ENCODE measurements at places on chromosomes 4 and X. TPM values are rescaled to one million over a fixed set of nuclear protein-coding genes. Genes with fewer than 3 reads are reported as not detected.

DNA sequence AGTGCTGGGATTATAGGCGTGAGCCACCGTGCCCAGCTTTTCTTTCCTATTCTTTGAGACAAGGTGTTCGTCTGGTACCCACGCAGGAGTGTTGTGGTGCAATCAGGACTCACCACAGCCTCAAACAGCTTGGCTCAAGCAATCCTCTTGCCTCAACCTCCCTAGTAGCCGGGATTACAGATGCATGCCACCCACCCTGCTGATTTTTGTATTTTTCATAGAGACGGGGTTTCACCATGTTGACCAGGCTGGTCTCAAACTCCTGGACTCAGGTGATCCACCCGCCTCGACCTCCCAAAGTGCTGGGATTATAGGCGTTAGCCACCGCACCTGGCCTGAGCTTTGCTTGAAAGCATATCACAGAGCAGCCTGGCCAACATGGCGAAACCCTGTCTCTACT is 1.5 kb upstream of the CRLF2 start:
- no peak overlapping the region for H3K4me3 ChIP-seq
- H3K27ac ChIP-seq = no peak overlapping the region
- H3K36me3 ChIP-seq = no peaks in the 10 kb centered on the region
- H3K27me3 ChIP-seq = no peaks in the 10 kb centered on the region
- no peaks in the 10 kb centered on the region for H3K4me1 ChIP-seq

GRCh38 chr4:123350191-123350544 is 46.4 kb upstream of the SPRY1 start:
- no peak for DNase-seq
- H3K4me3 ChIP-seq = no peak overlapping the region

DNA sequence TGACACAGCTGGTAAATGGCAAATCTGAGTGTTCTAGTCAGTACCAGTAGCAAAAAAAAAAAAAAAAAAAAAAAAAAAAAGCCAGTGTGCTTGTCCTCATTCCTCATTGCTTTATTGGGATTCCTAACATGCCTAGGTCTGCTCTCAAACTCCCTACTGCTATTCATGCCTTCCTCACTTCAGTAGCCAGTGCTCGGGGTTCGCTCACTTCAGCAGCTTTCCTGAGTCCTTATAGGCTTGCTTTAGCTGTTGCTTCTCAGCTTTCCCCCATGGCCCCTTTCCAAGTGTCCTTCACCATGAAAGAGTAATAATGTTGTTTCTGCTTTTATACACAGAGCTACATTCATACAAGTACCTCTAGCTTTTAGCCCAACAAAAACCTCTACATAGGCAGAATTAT is 30.8 kb downstream of the SLITRK2 start:
- H3K27ac ChIP-seq = no peak overlapping the region
- H3K4me3 ChIP-seq = no peak overlapping the region
- no peak for DNase-seq
- H3K27me3 ChIP-seq = no peaks in the 10 kb centered on the region
- H3K4me1 ChIP-seq = no peaks in the 10 kb centered on the region

DNA sequence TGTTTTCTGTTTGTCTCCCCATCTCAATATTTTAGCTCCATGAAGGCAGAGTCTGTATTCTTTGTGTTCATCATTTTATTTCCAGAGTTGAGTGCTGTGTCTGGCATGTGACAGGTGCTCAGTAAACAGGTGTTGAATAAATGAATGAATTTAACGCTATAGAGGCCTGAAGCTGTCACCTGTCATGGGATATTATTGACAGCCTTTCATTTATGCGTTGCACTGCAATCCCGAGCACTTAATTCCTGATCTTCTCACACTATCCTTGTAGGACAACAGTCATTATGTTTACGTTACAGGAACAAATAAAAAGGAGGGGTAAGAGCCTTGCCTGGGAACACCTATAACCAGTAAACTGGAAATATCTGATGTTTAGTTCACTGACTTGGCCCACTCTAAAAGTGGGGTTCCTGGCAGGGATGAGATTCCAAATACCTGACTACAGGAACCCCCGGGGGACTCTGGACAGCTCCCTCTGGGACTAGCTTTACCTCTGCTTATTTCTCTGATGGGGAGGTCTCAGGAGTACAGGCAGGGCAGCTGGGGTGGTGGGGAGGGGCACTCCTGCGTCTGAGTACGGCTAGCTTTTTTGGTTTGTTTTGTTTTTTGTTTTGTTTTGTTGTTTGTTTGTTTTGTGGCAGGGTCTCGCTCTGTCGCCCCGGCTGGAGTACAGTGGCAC is 36.6 kb downstream of the SEL1L3 start:
- H3K4me3 ChIP-seq = no peak overlapping the region
- DNase-seq = no peak
- no peaks in the 10 kb centered on the region for H3K27me3 ChIP-seq
- no peaks in the 10 kb centered on the region for H3K4me1 ChIP-seq
- no peak overlapping the region for H3K27ac ChIP-seq

DNA sequence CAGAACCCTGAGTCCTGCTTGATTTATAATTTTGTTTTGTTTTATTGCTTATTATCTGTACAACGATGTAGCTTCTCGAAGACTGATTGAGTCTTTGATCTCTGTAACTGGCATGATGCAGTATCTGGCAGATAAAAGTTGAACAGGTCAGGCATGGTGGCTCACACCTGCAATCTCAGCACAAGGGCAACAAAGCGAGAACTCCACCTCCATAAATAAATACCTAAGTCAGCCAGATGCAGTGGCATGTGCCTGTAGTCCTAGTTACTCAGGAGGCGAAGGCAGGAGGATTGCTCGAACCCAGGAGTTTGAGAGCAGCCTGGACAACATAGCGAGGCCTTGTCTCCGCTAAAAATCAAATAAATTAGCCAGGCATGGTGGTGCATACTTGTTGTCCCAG is 15.7 kb upstream of the WDR19 start:
- no peaks in the 10 kb centered on the region for H3K4me1 ChIP-seq
- no peak overlapping the region for H3K4me3 ChIP-seq
- no peak for DNase-seq
- no peaks in the 10 kb centered on the region for H3K36me3 ChIP-seq

GRCh38 chr4:95764961-95765360 is 74.9 kb upstream of the PDHA2 start:
- H3K4me1 ChIP-seq = no peaks in the 10 kb centered on the region
- no peaks in the 10 kb centered on the region for H3K36me3 ChIP-seq
- H3K4me3 ChIP-seq = no peak overlapping the region
- no peaks in the 10 kb centered on the region for H3K27me3 ChIP-seq
- DNase-seq = no peak

DNA sequence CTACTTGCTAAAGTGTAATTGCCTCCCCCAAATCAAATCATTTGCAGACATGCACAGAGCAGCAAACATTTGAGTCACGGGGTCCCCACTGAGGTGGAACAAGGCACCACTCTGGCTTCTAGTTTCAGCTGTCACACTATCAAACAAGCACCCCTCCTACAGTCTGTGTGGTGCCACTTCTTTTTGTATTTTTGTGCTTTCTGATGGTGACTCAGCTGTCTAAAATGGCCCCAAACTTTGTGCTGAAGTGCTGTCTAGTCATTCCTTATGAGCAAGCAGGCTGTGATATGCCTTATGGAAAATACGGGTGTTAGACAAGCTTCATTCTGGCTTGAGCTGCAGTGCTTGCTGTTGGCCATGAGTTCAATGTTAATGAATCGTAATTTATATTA is 15.4 kb downstream of the IGFBP7 start:
- DNase-seq = no peak
- peaks cover 21% of the 10 kb centered on the region for H3K4me1 ChIP-seq
- no peaks in the 10 kb centered on the region for H3K36me3 ChIP-seq

GRCh38 chr4:45679411-45679810 is 444.4 kb downstream of the GABRG1 start:
- no peak overlapping the region for H3K27ac ChIP-seq
- no peaks in the 10 kb centered on the region for H3K27me3 ChIP-seq
- no peak overlapping the region for H3K4me3 ChIP-seq
- H3K4me1 ChIP-seq = no peaks in the 10 kb centered on the region

GRCh38 chr4:10253765-10254164 is 137.2 kb upstream of the WDR1 start:
- no peak overlapping the region for H3K4me3 ChIP-seq
- H3K4me1 ChIP-seq = no peaks in the 10 kb centered on the region
- H3K27ac ChIP-seq = no peak overlapping the region
- H3K27me3 ChIP-seq = no peaks in the 10 kb centered on the region
- H3K36me3 ChIP-seq = no peaks in the 10 kb centered on the region

- no peaks in the 10 kb centered on the region for H3K4me1 ChIP-seq
- H3K4me3 ChIP-seq = no peak overlapping the region
- no peak overlapping the region for H3K27ac ChIP-seq
- no peaks in the 10 kb centered on the region for H3K36me3 ChIP-seq
- no peaks in the 10 kb centered on the region for H3K27me3 ChIP-seq
These were observed 923.3 kb downstream of the FAT4 start for GRCh38 chr4:126238013-126238412.

NEXMIF gene
- 2.0 TPM for total RNA-seq

RAB9A gene
- 29.5 TPM for total RNA-seq

ALAS2 gene
- 0.84 TPM for total RNA-seq

PASD1 gene
- total RNA-seq = not detected
